Activated CD4-positive, alpha-beta memory T cell treated with anti-CD3 and anti-CD28 coated beads for 36 hours (primary cell): ENCODE measurements at places on chromosomes 12 and 14. TPM values are rescaled to one million over a fixed set of nuclear protein-coding genes. Genes with fewer than 3 reads are reported as not detected.

Gene LAG3
- 169 TPM for total RNA-seq

Gene RNF212B
- not detected for total RNA-seq

Gene COX8C
- not detected for total RNA-seq

Gene ASCL1
- total RNA-seq, result not detected

Gene OR6C65
- total RNA-seq, result not detected

Gene SMAGP
- total RNA-seq, result 0.73 TPM

Gene SLC25A47
- not detected for total RNA-seq

Gene POU6F1
- total RNA-seq, result 12.1 TPM

Gene ACVR1B
- total RNA-seq, result 8.3 TPM
